ENCODE measurements at places on chromosomes 6 and 20.

DNA sequence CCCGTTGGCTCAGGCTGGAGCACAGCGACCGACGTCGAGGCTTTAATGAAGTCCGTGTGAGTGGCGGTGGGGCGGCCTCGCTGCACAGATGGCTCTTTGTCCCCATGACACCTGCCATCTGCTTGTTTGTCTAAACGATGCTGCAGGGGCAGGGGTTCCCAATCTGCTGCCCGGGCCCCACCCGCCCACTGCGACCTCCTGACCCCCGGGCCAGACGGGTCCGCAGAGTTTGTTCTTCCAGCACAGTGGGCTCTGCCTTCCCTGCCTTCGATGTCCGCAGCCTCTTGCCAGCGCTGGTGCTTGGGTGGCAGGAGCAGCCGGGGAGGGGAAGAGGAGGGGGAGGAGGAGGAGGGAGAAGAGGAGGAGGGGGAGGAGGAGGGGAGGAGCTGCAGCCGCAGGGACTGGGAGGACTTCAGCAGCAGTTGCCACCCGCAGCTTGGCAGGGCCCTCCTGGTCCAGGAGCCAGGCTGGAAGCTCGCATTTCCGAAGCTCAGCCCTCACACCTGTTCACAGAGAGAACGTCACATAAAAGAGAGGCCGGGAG lies 210.0 kb downstream of the DLL1 start:
- no peak for DNase-seq

DNA sequence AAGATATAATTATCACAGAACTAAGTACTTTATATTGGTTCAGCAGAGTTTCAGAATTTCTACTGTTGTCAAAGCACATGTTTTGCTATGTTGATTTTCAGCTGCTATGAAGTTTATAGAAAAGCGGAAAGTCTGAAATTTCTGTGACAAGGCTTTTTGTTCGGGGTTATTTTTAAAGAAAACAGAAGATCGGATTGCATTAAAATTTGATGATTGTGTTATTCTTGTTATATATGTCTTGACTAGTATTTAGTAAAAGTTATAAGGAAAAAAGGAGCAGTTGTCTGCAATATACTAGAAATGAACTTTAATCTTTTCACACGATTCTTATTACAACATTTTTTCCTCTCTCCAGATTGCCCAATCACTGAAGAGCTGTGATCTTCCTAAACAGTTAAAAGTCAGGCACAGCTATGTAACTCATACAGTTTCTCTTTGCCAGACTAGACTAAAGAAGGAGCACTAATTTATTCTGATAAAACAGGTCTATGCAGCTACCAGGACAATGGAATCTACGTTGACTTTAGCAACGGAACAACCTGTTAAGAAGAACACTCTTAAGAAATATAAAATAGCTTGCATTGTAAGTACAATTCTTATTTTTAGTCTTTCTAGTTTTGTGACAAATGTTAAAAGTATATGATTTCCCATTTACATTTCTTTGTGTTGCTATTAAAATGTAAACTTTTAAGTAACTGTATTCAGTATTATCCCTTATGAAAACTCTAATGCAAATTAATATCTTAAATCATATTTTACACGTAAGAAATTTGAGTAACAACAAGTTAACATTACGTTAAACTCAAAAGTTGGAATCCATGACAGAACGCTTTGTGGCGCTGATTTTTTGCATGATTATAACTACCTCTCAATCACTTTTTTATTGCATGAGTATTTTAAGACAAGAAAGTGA lies at the start of gene ENPP3:
ENPP3 (plus strand) TSS at position 423 of the 913 bp plus-strand sequence; CDS start at position 506, 83 bp downstream.
- DNase-seq = no peak

- DNase-seq = no peak
Observed at GRCh38 chr6:109342506-109342905, 39.8 kb downstream of the CD164 start.

DNA sequence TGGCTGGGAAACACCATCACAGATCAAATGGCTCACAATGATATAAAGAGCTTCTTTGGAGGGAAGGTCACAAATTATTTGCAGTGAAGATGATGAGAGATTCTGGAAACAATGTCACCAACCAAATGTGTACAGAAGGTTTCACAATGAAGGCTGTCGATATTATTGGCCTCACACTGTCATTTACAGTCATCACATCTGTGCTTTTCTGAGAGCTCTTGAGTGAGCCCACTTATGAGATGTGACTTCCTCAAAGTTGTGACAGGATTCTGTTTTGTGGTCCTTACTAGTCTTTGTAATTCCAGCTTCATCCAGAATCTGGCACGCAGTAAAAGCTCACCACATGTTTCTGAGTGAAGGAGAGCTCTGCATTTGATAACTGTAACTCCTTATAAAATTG lies 133.6 kb downstream of the LMBRD1 start:
- no peak for DNase-seq

DNA sequence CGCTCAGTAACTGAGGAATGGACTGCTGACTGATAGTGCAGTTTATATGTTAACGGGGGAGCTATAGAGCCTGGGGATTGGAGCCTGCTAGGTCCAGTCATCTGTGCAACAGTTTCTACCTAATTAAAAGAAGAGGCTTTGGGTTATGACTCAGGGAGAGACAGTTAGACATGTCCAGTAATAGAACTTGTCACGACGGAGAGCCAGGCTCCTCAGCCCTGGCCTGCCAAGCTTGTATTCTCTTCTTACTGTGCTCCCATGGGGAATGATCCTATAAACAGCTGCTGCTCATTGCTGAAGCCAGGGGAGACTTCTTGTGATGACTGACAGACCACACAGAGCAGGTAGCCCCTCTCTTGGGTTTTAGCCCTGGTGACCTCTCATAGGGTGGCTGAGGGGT lies 69.3 kb downstream of the SYNJ2 start:
- no peak for DNase-seq
